NCI-H460 (cell line): ENCODE measurements at places on chromosomes 3 and 15.

DNA sequence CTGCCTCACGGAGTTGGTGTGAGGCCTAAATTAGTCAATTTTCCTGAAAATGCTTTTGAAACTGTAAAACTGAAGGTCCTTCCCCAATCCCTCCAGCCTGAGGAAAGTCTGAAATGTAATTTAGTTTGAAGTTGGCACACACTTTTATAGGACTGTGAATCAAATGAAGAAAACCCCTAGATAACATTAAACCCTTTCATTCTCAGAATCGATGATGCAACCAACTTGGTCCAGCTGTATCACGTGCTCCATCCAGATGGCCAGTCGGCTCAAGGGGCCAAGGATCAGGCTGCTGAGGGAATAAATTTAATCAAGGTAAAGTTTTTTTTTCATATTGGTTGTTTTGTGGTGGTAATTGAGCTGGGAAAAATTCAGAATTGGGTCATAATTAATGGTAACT, 11.7 kb downstream of the MRPS22 start:
- DNase-seq: no peak

- DNase-seq: no peak
Measured at GRCh38 chr15:91887921-91888373, 34.4 kb downstream of the SLCO3A1 start.

- DNase-seq: no peak
Measured at GRCh38 chr3:80733522-80734176, 965.9 kb upstream of the ROBO1 start.

- DNase-seq: no peak
Measured at GRCh38 chr3:21041621-21042020, 709.4 kb downstream of the ZNF385D start.

DNA sequence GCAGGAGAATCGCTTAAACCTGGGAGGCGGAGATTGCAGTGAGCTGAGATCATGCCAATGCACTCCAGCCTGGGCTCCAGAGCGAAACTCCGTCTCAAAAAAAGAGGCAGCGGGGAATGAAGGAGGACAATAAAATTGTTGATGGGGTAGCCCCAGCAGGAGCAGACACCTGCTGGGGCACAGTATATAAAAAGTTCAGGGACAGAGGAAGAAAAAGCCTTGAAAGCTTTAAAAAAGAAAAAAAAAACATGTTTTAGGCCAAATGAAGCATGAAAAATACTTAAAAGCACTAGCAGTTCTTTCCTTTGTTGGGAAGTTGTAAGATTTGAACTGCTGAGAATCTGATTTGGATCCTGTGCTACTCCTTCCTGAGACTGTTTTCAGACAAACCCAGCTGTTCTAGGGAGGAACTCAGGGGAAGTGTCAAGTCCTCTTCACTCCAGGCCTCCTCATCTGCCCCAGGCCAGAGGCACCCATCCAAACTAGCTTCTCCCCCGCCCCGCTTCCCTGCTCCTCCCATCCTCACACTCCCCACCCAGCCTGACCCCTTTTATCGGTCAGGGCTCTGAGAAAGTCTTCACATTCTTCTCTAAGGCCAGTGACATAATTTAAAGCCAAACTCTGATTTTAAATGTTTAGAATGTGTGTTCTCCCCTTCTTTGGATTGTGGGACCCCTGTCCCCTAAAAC, 4.9 kb downstream of the IL17RD start:
- no peak for DNase-seq

GRCh38 chr15:74390647-74391288, 23.3 kb upstream of the CYP11A1 start:
- no peak for DNase-seq

GRCh38 chr3:24764236-24764915, 269.7 kb upstream of the THRB start:
- no peak for DNase-seq

DNA sequence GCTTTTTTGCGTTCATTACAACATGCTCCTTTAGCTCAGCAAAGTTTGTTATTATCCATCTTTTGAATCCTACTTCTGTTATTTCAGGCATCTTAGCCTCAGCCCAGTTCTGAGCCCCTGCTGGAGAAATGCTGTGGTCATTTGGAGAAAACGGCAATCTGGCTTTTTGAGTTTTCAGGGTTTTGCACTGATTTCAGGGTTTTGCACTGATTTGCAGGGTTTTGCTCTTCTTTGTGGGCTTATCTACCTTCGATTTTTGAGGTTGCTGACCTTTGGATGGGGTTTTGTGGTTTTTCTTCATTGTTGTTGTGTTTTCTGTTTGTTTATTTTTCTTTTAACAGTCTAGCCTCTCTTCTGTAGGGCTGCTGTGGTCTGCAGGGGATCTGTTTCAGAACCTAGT, 137.4 kb downstream of the RSRC1 start:
- no peak for DNase-seq

DNA sequence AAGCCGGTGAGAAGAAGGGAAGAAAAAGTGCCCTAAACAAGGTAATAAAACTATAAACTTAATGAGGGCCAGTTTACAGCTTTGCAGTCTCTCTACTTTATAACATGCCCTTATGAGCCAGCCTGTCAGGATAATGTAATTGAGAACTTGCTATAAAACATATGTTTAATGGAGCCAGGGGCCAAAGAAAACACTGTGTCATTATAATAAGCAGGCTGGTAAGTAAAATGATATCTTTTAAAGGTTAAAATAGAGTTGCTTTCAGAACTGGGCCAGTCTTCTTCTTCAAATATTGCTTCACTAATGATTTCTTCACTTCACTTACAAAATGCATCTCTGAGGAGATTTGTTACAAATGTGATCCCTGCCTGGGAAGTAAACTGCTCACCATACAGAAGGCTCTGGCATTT, 192.5 kb downstream of the SHOX2 start:
- DNase-seq: no peak

DNA sequence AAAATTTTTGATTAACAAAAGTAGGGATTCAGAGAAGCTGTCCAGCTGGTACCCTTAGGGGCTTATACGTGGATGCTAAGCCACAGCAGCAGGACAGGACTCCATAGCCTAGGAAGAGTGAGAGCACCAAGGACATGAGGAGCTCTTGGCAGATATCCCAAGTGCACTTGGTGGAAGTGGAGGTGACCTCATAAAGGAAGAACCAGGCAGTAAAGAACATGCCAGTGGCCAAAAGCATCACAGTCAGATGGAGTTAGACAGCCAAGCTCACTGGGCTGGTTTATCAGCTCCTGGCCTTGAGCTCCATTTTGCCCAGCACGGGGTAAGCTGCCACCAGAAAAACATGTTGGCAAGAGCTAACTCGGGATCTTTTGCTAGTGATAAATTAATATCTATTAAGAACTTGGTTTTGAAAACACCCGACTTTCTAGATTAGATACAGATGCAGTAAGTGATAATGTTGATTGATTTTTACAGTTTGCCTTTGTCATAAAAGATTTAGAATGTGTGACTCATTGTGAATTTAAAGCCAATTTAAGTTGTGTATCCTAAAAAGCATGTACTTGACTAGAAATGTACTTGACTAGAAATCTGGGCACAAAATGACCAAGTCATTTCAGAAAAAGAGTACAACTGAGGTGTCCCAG, 108.0 kb downstream of the CMSS1 start:
- no peak for DNase-seq

- DNase-seq: no peak
Measured at GRCh38 chr3:111764645-111765091, 94.4 kb upstream of the PHLDB2 start.

DNA sequence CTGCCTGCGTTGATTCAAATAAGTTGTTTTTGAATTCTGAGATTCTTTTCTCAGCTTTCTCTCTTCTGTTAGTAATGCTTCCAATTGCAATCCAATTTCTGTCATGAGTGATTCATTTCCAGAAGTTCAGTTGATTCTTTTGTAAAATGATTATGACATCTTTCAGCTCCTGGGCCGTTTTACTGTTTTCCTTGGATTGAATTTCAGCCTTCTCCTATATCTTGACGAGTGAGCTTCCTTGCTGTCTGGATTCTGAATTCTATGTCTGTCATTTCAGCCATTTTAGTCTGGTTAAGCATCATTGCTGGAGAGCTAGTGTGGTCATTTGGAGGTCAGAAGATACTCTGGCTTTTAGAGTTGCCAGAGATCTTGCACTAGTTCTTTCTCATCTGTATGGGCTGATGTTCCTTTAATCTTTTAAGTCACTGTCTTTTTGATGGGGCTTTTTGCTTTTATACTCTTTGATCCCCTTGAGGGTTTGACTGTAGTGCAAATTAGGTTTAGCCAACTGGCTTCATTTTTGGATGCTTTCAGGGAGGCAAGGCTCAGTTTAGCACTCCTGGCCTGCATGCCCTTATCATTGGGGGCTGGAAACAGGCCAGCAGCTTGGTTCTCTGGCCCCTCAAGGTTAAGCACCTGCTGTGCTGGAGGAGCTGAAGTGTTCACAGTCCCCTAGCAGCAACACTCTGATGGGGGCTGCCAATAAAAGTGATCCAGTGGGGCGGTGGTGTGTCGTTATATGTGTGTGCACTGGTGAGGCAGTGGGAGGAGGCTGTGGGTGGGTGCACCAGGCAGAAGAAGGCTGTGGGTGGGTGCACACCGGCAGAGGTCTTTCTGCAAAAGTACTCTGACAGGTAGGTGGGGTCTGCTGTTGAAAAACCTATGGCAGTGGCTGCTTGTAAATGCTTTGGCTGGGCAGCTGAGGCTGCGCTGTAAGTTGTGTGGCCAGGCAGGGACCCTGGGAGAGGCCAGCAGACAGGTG, 51.2 kb downstream of the MCTP2 start:
- DNase-seq: no peak

DNA sequence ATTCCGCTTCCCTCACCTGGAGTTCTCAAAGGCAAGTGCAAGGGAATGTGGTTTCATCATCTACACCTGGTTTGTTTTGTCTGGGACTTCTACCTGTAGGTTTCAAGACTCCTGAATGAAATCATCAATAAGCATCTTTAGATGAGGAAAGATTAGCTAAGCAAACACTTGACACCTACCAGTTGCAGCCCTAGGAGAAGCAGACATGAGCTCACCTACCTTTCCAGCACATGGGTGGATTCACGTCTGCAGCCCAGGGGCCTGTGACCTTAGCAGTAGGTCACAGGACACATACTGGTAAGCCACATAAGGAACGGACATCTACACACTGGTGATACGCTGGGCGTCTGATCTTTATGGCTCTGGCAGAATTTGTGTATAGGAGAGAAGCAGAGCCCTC, 26.7 kb downstream of the SLCO2A1 start:
- no peak for DNase-seq

DNA sequence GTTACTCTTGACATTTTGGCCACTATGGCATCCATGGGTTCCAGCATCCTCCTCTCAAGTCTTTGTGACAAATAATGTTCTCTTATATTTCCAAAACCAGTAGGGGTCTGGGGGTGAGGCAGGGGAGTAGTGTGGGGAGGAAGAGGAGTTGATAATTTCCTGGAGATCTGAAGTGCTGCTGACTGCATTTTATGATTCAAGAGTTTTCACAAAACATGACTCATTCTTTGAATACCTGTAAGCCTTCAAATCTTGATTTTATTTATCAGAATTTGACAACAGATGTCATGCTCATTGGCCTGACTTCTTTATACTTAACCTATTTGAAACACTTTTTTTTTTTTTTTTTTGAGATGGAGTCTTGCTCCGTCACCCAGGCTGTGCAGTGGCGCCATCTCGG, 98.8 kb upstream of the PLXND1 start:
- DNase-seq: no peak

DNA sequence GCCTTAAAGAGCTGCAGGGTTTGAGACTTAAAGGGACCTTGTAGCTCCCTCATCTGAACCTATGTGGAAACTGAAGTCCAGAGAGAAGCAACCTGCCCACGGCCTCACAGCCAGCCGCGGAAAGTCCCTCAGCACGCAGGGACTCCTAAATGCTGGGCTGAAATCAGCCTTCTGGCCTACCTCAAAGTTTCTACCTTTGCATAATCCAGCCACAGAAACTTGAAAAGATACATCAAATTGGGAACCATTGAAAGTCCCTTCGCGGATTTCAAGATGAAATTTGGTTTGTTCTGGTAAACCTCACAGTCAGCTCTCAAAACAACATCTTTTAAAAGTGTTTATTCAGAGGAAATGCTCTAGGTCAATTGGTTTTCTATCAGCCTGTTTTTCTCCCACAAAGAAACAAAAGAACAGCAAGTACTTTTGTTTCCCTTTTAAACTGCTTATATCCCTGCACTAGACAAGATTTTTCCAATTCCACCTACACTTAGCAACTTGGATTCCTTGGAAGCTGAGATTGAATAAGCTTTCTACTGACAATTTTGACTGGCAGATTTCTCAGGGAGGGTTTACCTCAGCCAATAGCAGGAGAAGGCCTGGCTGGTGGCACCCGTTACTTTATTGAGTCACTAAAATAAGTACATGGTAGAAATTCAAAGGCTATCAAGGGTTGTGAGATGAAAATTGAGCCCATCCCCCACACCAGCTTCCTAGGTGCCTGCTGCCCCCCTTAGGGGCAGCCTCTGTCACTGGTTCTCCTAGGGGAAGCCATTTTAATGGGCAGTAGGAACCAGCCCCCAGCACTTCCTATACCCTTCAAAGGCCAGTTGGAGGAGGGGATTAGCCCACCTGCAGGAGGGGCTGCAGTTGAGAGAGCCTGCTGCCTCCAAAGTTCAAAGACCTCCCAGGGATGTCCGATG, 171.2 kb downstream of the ADAMTS17 start:
- DNase-seq: no peak
